ENCODE measurements at places on chromosomes 16 and 17.

DNA sequence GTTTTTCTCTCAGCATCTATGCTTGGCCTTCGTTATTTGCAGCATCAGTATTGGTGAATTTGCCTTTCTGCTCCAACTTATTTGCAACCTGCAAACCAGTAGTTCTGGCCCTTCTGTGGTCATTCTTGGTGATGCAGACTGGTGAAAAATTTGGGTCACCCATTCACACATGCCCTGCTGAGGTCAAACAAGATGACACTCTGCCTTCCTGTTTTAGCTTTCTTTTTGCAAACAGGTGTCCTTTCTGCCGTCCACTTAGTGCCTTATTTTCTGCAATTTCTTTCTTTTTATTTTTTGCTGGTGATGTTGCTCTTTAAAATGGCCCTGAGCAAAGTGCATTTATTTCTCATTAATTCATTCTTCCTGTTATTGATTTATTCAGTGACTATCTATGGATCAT, 31.3 kb downstream of the PLCG2 start:
- no peak for DNase-seq

- no peak for DNase-seq
Measured at GRCh38 chr16:945271-946047, 25.3 kb downstream of the LMF1 start.

- no peak for DNase-seq
Measured at GRCh38 chr16:48628359-48628985, 18.5 kb upstream of the N4BP1 start.

- no peak for DNase-seq
Measured at GRCh38 chr16:23080329-23080728, 68.9 kb downstream of the USP31 start.

- DNase-seq: no peak
Measured at GRCh38 chr16:84370723-84371552, 2.6 kb downstream of the ATP2C2 start.

GRCh38 chr16:71542377-71542776, 16.2 kb downstream of the CHST4 start:
- peak; percentile 31 for DNase-seq

- DNase-seq: no peak
Measured at GRCh38 chr17:58088624-58089023, 5.4 kb downstream of the DYNLL2 start.

- no peak for DNase-seq
Measured at GRCh38 chr16:73890186-73891128, 406.2 kb upstream of the PSMD7 start.

DNA sequence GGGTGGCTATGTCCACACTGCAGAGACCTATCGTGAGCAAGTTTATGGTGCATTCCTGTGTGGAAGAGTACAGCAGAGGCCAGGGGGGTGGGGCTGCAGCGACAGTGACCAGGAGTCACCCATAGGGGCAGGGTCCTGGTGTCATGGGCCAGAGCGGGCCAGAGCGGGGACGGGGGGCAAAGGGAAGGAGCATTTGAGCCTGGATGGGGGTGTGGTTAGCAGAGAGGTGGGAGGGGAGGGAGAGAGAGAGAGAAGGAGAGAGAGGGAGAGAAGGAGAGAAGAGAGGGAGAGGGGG, 17.8 kb downstream of the JPH3 start:
- no peak for DNase-seq

GRCh38 chr17:41211845-41212466, 14.5 kb upstream of the KRTAP9-2 start:
- peak; percentile 28 for DNase-seq

- DNase-seq: no peak
Measured at GRCh38 chr17:74484066-74484465, 17.6 kb downstream of the CD300A start.

DNA sequence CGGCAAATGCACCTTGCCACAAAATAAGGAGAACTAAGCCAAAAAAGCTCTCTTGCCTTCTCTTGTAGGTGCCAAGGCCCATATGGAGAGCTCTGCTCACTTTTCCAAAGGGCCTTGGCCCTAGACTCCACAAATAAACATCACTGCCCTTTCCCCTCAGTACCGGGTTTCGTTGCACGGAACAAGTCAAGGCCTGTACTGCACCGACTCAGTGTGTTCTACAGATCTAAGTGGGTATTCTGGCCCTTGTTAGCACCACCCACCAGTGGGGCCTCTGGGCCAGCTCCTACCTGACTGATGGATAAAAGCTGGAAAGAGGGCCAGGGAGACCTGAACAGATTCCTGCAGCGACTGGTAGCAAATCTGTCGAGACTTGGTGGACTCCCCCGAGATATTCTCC, 43.7 kb upstream of the GSG1L start:
- DNase-seq: no peak

DNA sequence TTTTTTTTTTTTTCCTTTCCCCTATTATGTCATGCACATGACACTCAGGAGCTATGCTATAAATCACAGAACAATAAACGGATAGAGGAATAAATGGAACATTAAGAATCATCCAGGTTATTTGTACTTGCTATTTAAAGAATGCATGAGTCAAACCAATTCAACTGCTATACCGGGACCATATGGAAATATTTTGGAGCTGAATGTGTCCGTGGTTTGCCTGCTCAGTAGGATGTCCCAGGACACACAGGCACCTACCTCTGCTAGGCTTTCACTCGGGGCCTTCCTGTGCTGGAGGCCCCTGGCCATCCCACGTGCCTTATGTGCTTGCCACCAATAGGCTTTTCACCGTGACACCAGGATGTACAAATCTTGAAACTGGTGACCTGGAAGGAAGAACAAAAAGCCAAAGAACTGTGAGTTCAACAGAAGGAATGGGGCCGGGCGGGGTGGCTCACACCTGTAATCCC, 15.3 kb upstream of the SEC14L1 start:
- peak; percentile 48 for DNase-seq

DNA sequence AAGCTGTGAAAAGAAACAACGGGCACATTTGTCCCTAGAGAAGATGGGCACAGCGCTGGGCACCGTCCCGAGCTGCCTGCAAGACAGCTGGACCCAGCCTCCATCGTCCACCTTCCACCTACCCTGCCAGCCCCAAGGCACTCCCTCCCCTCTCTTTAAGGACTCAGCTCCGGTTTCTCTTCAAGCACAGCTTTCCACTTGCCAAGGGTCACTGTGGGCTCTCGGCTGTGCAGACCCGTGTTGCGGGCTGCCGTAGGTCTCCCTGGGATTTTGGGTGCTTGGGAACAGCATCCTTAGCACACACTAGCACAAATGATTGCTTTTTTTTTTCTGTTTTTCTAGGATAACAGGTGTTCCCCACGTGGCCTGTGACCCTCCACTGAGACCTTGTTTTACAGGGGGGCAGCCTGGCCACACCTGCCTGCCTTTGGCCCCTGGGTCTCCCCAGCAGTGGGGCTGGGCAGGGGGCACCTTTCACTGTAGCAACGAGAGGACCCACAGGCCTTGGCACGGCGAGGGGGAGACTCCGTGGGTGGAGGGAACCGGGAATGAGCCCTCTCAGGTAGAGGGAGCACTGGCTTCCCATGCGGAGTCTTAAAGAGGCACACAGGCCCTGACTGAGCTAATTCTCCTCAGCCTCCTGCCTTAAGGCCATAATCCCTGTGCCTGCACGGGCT, 1.4 kb downstream of the CHMP6 start:
- DNase-seq: no peak

DNA sequence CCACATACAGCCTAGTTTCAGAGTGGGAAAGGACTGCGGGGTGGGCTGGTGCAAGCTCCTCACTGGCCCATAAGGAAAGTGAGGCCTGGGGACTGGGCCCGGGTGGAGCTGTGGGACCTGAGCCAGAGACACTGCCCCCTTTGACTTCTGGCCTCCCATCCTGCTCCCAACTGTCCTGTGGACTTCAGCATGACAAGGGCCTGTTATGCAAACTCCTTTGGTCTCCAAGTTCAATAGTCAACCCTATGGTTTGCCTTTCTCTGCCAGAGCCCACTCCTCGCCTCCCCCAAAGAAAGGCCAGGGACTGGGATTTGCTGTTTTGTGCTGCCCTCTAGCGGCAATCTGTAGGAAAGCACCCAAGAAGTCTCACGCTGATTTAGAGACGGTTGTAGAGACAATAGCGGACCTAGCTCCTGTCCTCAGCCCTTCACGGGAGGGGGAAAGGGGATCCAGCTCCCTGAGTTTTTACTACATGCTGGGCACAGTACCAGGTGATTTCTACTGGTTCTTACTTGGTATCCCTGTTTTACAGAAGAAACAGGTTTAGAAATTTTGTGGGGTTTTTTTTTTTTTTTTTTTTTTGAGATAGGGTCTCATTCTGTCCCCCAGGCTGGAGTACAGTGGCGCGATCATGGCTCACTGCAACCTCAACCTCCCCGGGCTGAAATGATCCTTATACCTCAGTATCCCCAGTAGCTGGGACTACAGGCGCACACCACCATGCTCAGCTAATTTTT, 1.2 kb upstream of the TLCD3B start:
- DNase-seq: peak; percentile 93
